ENCODE measurements at places on chromosomes 11 and 22.

GRCh38 chr11:65468874-65469333 is 29.9 kb upstream of the MALAT1 start:
- DNase-seq = peak; percentile 74

DNA sequence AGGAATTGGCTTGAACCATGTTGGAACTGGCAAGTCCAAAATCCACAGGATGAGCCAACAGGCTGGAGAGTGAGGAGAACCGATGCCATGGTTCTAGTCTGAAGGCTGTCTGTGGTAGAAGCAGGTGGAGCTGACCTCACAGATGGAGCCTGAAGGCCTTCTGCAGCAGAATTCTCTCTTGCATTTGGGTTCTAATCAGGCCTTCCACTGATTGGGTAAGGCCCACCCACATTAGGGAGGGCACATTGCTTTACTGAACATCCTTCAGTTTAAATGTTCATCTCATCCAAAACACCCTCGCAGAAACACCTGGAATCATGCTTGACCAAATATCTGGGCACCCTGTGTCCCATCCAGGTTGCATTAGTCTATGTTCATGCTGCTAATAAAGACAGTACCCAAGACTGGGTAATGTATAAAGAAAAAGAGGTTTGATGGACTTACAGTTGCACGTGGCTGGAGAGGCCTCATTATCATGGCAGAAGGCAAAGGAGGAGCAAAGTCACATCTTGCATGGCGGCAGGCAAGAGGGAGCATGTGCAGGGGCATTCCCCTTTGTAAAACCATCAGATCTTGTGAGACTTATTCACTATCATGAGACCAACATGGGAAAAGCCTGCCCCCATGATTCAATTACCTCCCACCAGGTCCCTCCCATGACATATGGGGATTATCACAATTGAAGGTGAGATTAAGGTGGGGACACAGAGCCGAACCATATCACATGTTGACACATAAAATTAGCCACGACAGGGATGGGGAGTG is 15.9 kb downstream of the SMIM38 start:
- DNase-seq = no peak

- no peak for DNase-seq
Measured at GRCh38 chr11:125426818-125427528, 69.1 kb downstream of the FEZ1 start.

- DNase-seq = no peak
Measured at GRCh38 chr11:1209371-1210057, 13.4 kb upstream of the MUC5B start.

- no peak for DNase-seq
Measured at GRCh38 chr11:3989921-3990290, 104.7 kb upstream of the RRM1 start.

- DNase-seq = no peak
Measured at GRCh38 chr22:23215294-23216241, 35.3 kb downstream of the BCR start.

- DNase-seq = no peak
Measured at GRCh38 chr11:117685566-117685965, 111.5 kb downstream of the DSCAML1 start.

GRCh38 chr22:18983120-18983651 is 47.1 kb upstream of the PRODH start:
- DNase-seq = no peak

Measured in lung (tissue), 17 donors.